ENCODE measurements at places on chromosomes 12 and 14.
A peak's percentile ranks its signal among the peaks of the same experiment; 100 is the strongest.

DNA sequence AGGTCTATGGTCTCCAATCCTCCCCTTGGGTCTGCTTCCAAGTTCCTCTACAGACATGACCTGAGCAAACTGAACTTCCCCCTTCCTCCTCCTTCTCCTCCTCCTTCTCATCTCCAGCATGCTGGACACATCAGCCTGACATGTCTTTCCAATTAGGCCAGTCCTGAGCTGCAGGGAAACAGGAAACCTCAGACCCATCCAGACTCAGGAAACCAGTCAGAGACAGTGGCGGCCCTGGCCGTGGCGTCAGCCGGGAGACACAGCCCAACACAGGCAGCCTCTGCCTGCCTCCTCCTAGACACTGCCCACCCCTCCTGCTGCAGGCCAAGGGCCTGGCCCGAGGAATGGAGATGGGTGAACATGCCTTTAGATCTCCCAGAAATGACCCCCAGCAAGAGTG is 468.8 kb downstream of the BCL11B start:
- no peak for DNase-seq

DNA sequence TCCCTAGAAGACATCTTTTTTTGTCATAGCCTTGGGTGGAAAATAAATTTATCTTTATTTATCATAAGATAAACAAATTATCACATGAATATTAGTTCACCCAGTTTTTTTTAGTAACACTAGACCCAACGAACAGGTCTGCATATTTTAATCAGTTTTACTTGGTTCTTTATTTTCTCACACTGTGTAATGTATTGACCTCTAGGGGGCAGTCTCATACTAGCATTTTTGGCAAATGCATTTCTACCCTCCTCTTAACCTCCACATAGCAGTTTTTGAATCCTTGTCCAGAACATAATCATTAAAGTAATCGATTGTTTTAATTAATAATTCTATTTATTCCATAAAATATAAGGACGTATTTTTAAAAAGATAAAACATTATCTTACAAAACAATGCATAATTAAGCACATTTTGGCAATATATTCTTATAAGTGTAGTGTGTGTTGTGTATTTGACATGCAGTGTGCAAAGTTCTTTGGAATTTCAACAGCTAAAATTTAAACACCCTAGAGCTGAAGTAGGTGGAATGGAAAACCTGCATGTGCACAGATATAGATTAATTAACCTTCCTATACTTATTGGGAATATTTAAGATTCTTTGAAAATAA is 31.6 kb upstream of the PTPRQ start:
- DNase-seq, result peak; percentile 66

- DNase-seq, result no peak
Observed at GRCh38 chr12:52204095-52204930, 12.5 kb upstream of the KRT80 start.

DNA sequence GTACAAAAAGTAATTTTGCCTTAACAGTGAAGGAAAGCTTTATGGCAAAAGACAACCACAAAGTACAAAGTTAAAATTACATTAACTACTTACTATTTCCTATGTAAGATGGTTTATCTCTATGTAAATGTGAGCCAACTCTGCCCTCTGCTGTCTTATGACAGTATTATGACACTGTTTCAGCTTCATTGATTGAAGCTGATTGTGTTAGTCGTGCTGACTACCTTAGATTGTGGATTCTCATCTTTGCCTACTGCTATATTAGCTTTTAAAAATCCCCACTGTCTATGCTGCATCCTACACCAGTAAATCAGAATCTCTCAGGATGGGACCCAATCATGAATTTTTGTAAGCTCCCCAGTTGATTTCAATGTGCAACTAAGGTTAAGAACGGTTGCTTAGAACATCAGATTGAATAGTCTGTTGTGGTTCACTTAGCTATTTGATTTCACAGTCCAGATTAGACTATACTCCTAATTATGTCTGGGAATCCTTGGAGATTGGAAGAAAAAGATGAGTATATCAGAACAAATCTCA is 12.2 kb upstream of the SPTB start:
- DNase-seq, result peak; percentile 52

GRCh38 chr12:69534389-69534822 is 50.9 kb upstream of the CCT2 start:
- peak; percentile 100 for DNase-seq

GRCh38 chr12:124592481-124593160 is 25.2 kb upstream of the NCOR2 start:
- no peak for DNase-seq

DNA sequence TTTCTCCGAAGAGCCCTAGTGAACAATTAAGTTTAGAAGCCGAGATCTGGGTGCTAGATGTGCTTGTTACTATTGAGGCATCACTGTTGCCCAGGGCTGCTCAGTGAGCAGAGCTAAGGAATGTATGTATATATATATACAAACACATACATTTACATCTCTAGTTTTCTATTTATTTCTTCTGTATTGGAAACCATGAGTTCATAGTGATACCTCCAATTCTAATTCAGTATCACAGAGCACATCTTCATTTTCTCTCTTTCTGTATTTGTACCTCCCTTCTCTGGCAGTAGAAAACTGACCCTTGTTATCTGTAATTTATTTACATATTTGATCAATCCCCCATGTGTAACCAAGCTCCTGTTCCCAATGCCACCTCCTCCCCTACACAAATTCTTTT is 40.7 kb upstream of the FUT8 start:
- DNase-seq, result no peak

- no peak for DNase-seq
Observed at GRCh38 chr12:68067762-68068376, 78.6 kb downstream of the IFNG-AS1 start.

DNA sequence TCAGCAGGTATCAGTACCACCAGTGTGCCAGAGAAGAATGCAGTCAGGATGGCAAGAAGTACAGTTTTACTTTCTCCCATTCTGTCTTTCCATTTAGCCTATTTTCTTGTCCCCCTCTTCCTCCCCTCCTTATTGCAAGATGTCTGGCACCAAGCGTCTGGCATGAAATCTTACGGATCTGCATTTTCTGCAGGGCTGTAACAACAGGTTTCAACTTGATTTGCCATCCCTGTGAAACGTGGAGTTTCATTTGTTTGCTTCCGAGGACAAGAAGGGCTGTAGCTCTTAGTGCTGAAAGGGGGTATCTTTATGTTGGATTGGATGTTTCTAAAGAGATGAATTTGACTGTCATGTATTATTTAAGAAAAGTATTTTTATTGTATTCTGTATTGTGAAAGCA is 1110.6 kb downstream of the BCL11B start:
- DNase-seq, result no peak

DNA sequence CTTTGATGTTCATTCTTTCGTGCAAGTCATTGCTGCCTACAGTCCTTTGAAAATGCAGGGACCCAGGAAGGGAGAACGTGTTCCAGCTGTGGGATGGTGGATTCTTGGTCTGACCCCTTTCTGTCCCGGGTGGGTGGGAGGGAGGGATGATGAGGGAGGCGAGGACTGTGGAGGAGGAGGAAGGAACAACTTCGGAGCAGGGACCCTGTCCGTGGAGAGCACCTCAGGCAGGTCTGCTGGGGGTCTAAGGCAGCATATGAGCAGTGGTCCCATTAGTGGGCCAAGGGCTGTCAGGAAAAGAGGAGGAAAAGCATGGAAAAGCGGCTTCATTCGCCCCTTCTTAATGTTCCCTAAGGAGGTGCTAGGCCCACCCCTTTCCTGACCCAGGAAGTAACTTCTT is 36.0 kb downstream of the CACNA2D4 start:
- DNase-seq, result no peak

GRCh38 chr12:108126212-108126611 is 2.9 kb upstream of the WSCD2 start:
- no peak for DNase-seq

DNA sequence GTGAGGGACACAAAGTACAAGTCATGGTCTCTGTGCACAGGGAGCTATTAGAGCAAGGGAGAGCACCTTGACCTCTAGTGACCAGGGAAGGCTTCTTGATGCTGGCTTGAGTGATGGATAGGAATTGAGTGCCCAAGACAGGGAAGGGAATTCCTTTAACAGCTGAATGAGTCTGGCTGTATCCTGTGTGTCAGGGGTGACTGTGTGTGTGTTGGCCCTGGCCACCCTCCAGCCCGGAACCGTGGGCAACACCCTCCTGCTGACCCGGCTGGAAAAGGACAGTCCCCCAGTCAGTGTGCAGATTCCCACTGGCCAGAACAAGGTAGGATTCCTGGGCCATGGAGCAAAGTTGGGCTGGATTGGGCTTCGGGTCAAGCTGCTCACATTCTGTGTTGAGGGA is 5.5 kb upstream of the PFDN5 start:
- DNase-seq, result no peak

DNA sequence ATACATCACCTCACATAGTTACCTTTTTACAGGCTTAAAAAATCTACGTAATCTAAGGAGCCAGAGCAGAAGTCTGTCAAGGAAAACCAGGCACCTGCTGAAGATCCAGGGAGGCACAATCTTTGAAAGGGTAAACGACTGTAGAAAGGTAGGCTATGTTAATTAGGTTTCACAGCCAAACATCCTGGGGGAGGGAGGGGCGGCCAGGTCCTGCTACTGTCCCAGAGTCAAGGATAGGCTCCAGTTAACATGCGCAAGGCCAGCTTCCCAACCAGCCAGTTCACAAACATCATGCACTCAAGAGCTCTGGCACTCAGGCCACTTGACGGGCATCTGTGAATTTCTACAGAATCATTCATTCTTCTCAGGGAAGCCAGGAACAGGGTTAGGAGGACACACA is 22.9 kb downstream of the NIN start:
- DNase-seq, result no peak

DNA sequence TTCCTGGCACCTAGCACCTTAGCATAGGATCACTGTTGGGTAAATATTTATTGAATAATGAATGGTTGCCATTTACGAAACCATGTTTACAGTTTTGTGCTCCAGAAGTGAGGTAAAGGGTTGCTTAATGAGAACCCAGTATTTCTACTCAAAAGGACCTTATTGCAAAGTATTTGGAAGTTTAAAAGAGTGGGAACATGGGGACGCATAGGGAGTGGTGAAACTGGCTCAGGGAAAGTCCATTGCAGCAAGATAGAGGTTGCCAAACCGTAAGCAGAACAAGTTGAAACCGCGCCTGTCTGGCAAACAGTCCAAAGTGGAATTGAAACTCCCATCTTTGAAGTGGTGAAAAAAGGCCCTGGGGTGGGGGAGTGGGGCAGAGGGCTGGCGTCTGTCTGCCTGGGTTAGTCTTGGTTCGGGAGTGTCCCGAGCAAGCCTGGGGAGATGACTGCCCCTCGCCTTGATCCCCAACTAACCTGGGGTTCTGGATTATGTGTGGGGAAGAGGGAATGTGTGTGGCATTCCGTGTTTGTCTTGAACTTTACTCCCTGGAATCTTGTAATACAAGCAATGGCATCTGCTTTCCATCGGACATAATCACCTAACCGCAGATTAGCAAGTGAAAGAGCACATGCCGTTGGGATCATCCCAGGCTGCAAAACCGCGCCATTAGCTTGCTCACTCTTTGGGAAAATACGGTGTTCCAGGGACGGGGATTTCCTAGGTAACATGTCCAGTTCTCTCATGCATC is 7.2 kb downstream of the ALDH2 start:
- DNase-seq, result peak; percentile 60

DNA sequence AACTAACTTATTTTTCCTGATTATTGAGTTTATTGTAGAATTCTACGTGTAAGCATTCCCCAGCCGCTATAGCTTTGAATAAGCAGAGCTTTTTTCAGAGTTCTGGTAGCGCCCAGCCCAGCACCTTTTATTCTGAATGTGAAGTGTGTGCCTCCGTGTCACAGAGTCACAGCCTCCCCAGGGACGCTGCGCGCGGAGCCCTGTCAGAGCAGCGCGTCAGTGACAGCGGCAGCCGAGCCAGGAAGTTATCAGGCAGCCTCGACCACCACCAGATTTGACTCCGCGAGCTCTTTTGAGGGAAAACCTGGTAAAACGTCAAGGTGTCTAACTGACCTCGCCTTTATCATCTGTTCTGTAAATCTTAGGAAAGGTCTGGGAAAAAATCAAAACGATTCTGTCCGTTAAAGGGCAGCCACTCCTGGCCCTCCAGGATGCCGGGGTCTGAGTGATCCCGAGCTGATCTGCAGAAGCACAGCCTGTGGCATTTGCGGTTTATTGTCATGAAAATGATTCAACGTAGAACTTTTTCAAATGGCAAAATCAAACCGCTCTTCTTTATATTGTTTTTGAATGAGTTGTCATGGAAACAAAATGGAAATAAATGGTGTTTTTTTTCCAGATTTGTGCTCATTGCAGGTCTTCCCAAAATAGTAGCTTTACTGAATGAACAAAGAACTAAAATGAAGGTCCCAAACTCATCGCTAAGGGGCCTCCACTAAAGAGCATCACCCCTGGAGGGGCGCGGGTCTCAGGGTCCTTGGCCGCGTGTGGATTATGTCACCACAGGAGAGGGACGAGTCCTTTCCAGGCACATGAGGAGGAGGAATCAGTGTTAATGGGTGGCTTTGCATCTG is 43.1 kb upstream of the MMP17 start:
- peak; percentile 49 for DNase-seq

GRCh38 chr12:14193639-14194038 is 171.8 kb upstream of the ATF7IP start:
- DNase-seq, result no peak

GRCh38 chr14:64201296-64201695 is 92.9 kb downstream of the ESR2 start:
- DNase-seq, result no peak

GRCh38 chr12:98612696-98613334 is 19.3 kb downstream of the SLC25A3 start:
- DNase-seq, result no peak

DNA sequence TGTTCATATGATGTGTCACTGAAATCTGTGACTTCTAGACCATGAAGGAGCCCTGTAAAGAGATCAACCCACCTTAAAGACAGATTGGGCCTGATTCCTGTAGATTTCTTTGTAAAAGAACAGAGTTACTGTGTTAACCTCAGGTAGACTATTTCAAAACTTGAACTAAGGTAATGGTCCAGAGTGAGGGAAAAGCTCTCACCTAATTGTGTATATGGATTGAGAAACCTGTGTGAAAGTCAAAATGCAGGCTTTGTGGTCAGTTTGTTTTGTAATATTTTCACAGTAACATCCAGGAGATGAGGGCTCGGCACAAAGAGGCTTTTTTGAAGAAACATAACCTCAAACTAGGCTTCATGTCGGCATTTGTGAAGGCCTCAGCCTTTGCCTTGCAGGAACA is 16.4 kb downstream of the DLST start:
- no peak for DNase-seq

All from astrocyte of the cerebellum (primary cell).